ENCODE measurements at places on chromosomes 4 and X.

DNA sequence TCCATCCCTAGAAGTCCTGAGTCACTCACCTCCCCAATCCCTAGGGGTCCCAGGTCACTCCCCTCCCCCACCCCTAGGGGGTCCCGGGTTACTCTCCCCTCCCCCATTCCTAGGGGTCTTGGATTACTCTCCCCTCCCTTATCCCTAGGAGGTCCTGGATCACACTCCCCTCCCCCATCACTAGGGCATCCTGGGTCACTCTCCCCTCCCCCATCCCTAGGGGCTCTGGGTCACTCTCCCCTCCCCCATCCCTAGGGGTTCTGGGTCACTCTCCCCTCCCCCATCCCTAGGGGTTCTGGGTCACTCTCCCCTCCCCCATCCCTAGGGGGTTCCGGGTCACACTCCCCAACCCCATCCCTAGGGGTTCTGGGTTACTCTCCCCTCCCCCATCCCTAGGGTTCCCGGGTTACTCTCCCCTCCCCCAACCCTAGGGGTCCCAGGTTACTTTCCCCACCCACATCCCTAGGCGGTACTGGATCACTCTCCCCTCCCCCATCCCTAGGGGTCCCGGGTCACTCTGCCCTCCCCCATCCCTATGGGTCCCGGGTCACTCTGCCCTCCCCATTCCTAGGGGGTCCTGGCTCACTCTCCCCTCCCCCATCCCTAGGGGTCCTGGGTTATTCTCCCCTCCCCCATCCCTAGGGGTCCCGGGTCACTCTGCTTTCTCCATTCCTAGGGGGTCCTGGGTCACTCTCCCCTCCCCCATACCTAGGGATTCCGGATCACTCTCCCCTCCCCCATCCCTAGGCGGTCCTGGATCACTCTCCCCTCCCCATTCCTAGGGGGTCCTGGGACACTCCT, 2.1 kb downstream of the ASMTL start:
- DNase-seq, result no peak

DNA sequence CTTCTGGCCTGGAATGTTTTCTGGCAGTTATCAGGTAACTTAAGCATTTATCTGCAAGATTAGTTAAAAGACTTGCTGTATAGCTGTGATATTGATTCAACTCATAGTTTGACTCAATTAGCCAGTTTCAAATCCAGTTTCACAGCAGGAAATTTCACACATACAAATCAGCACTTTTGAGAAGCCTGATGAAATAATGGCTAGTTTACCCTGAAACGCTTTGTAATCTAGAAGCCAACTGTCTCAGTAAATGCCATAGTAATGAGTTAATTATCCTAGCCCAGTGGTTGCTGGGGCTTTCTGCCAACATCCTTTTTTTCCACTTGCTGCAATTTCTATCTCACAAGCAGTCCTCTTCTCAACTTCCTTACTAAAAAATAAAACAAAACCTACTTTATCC, 53.1 kb downstream of the ARHGEF38 start:
- DNase-seq, result no peak

GRCh38 chrX:40207626-40208025, 109.9 kb upstream of the BCOR start:
- DNase-seq, result no peak

DNA sequence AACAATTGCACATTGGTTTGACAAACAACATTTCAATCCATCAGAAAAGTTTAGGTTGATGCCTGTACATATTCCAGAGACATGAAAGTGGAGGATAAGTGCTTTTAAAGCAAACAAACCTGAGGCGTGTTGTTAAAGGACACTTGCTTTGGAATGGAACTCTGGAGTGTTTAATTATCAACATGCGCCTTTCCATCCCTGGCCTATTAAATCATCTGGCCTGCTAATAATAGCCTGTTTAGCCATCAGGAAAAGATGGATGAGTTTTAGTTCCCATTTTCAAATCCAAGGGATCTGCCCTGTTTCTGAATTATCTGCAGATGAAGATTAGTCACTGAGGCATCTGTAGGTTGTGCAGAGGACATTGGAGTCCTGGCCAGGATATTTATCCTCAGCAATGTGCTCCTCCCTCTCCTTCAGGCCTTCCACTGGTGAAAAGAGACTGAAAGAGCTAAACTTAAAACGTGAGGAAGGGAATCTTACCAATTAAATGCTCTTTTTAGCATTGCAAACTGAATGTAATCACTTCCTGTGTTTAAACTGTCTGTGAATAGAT, 388.9 kb downstream of the PPARGC1A start:
- DNase-seq, result no peak

GRCh38 chr4:184016759-184017668, 111.9 kb downstream of the STOX2 start:
- DNase-seq, result no peak

DNA sequence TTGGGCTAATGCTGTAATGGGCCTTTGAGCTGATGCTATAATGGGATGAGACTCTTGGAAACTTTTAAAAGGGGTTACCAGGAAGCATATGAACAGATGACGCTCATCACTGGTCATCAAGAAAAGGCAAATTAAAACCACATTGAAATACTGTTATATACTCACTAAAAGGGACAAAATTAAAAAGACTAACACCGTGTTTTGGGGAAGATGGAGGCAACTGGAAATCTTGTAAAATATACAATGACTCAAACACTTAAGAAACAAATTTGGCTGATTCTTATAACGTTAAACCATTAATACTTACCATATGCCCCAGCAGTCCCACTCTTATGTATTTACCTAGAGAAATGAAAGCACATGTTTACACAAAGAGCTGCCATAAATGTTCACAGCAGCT, 207.2 kb upstream of the GPRIN3 start:
- no peak for DNase-seq

GRCh38 chr4:34193451-34194154, 2050.7 kb downstream of the ARAP2 start:
- no peak for DNase-seq

GRCh38 chr4:179485781-179486180, 2043.5 kb upstream of the AGA start:
- DNase-seq, result no peak

DNA sequence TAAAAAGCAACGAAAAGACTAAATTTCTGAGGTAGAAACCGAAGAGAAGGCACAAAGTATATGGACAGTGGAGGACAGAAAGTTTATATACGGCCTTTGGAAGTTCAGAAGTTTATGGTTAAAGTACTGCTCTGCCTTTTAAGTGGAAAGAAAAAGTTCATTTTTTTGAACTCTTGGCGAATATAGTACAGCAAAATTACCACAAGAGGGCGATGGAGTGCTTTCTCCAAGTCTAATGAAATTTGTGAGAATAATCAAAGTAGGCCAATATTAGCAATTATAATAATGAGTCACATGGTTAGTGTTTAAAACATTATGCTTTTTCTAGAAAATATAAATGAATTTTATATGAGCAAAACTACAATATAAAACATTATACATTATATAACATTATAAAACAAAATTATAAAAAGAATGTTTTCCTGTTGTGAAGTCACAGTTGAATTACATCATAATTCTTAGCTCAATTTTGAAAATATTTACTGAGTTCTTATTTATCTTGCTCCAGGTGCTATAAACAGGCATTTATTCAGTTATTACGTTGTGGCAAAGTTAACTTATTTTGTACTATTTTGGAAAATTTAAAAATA, 136.2 kb upstream of the BMPR1B start:
- DNase-seq, result peak; percentile 37

- no peak for DNase-seq
These were observed 72.8 kb downstream of the GRXCR1 start for GRCh38 chr4:42965326-42965725.

- DNase-seq, result no peak
These were observed 62.1 kb downstream of the EDNRA start for GRCh38 chr4:147543034-147543433.

GRCh38 chr4:28475381-28475780, 1614.7 kb downstream of the STIM2 start:
- no peak for DNase-seq

GRCh38 chrX:21715825-21716224, 42.1 kb downstream of the SMPX start:
- peak; percentile 45 for DNase-seq

GRCh38 chrX:7926914-7927258, 327 bp downstream of the PNPLA4 start:
- no peak for DNase-seq

DNA sequence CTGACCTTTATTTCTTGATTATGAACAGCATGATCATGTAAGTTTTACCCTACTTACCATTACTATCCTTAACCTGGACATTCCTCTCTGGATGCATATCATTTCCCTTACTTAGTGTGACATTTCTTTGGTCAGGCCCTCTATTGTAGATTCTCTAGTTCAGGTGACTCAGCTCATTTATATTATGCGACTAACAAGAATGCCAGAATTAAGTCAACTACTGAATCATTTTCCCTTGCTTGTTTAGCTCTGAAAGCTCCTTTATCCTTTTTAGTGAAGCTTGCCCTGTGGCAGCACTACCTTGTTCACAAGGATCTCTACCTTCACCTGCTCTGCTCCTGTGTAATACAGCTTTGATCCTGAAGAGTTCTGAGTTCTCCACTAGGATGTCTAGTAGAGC, 15.1 kb upstream of the UGT2B17 start:
- DNase-seq, result no peak

GRCh38 chr4:123997776-123998449, 601.3 kb downstream of the SPRY1 start:
- DNase-seq, result no peak

DNA sequence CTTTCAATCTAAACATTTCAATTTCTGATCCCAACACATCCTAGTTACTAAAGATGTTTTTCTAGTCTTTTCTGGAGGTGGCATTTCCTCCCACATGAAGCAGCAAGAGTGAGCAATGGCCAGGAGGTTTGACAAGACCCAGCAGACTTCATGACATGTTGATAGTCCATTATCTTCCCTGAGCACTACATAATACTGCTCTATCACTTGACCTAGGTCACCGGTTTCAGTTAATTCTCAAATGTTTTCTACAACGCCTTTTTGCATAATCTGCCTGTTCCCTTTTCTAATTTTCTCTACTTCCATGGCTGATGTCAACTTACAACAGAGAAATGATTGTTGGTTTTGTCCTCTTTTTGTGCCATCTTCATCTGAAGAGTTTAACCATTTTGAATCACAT, 62.0 kb upstream of the GPRIN3 start:
- no peak for DNase-seq

DNA sequence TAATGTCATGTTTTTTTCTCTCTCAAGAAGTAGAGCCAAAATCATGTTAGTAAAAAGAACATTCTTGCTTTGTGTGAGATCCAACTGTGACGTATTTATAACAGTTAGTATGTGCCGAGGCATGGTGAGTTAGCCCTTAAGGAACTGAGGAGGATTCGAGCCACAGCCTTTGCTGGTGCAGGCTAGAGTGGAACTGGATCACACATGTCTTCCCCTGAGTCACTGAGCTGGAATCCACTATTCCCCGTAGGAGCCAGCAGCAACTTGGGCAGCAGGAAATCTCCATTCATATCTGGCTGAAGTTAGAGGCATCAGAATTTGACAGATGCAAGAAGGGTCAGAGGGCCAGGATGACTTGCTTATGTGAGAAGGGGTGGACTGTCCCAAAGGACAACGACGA, 144.6 kb upstream of the KIT start:
- DNase-seq, result no peak

GRCh38 chr4:126800575-126801141, 832.1 kb upstream of the INTU start:
- DNase-seq, result no peak

DNA sequence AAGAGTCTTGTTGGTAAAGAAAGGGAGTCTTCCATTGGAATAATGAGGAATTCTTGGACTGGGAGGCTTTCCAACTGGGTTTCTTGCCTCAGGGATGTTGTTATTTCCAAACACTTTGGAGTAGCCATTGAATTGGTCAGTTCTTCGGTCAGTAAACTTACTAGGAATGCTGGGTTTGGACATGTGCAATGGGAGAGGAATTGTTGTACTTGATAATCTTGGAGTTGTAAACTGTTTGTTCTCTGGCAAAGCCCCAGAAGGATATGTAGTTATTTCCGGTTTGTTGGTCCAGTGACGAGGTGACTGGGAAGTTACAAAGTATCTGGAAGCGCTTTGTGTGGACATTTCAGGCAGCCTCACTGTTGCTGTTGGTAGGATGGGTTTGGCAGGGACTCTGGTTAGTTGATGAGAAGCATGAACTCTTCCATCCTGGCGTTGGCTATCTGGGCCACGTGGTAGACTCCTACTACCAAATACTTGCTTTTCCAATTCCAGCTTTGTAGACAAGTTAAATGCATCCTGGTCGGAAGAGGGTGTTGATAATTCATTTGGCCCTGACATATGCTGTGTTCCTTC, 25.9 kb downstream of the MXRA5 start:
- no peak for DNase-seq

GRCh38 chrX:85327060-85327333, 52.5 kb downstream of the POF1B start:
- DNase-seq, result no peak

- DNase-seq, result no peak
These were observed 117.8 kb downstream of the UCHL1 start for GRCh38 chr4:41374490-41374889.

GRCh38 chr4:147846318-147847155, 114.6 kb downstream of the ARHGAP10 start:
- DNase-seq, result no peak

DNA sequence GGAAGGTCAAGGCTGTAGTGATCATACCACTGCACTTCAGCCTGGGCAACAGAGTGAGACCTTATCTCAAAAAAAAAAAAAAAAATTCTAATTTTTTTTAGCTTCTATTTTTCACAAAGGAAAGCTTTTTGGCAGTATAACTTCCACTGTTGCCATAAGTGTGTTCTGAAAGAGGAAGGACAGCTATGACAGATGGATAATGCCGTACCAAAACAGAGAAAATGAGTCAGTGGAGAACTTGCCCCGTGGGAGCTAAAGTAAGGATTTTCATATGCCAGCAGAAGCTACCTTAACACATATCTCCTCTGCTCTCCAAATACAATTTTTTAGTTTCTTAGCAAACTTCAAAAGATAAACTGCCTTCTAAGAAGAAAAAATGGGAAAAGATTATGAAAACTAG, 43.7 kb downstream of the RPS3A start:
- no peak for DNase-seq

- no peak for DNase-seq
These were observed 172.7 kb downstream of the GPM6A start for GRCh38 chr4:175639346-175639745.

DNA sequence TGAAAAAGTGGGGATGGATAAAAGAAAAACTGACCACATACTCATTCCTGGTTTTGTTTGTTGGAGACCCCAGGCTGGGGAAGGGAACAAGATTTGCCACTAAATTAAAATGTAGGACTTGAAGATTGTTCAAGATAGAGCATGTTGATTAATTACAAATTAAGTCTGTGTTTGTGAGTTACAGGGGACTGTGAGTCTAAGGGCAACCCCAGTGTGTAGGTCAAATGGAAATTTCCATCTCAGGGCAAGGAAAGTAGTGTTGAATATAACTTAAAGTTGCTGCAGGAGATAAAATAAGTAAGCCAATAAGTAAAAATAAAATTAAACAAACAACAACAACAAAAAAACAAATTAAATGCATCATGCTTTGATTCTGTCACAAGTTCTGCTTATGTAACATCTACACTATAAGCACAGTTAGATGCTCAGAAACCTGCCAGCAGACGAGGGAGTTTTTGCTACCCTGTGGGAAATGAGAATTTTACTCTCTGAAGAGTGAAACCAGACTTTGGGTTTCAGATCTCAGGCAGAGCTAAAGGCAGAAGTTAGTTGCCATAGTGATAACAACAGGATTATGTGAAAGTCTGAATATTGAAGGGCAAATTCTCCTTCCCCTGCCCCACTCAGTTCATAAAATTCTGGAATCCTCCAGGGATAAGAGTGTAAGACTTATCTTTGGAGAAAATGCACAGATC, 352.3 kb downstream of the GRXCR1 start:
- DNase-seq, result no peak

Measured in SK-N-DZ (cell line).